ENCODE measurements at places on chromosomes 4 and X. TPM values are rescaled to one million over a fixed set of nuclear protein-coding genes. Genes with fewer than 3 reads are reported as not detected.
A peak's percentile ranks its signal among the peaks of the same experiment; 100 is the strongest.

GRCh38 chr4:165204462-165204830 is 2.9 kb upstream of the KLHL2 start:
- DNase-seq: no peak

DNA sequence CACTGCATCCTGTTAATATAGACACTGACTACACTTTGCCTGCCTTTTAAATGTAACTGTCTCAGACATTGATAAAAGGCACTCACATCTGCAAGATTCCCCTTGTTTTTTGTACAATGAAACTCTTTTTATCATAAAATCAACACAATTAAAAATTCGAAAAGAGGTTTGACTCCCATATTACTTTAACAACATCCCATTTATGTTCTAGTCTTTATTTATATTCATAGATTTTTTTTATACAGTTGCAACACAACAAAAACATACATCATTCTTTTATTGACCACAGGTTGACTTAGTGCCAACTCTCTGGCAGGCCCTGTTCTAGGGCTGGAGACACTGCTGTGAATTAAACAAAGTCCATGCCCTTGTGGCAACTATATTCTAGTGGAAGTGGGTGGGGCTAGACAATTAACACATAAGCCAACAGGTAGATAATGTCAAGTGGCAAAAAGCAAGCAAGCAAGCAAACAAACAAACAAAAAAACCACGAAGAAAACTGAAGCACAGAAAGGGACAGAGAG is 36.8 kb downstream of the ANK2 start:
- DNase-seq: no peak

- no peak for DNase-seq
These were observed 1165.9 kb upstream of the TENM3 start for GRCh38 chr4:181077341-181077740.

DNA sequence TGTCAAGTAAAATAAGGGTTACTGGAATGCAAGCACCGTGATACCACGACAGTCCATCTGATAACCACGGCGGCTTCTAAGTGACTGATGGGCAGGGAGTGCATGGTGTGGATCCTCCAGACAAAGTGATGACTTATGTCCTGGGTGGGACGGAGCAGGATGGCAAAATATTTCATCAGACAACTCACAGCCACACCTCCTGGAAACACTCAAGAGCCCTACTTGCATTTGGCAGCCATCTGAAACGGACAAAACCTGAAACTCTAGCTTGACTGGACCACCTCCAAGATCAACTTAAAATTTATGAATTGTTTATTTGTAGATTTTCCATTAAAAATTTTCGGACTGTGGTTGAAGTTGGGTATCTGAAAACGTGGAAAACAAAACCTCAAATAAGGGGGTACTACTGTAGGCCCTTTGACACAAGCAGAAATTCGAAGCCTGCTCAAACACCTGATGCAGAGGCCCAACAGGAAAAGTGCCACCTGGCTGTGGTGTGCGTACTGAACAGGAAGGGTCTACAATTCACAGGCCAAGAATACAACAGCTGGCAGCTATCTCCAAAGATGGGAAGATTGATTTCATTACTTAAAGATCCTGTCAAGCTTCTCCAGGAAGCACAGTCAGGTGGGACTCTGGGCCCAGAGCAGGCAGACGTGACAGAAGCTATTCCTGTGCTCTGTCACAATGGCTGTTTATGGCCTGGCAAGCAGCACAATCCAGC is 26.0 kb downstream of the LRIT3 start:
- no peak for DNase-seq

GRCh38 chr4:99615170-99615820 is 40.7 kb downstream of the MTTP start:
- no peak for DNase-seq

DNA sequence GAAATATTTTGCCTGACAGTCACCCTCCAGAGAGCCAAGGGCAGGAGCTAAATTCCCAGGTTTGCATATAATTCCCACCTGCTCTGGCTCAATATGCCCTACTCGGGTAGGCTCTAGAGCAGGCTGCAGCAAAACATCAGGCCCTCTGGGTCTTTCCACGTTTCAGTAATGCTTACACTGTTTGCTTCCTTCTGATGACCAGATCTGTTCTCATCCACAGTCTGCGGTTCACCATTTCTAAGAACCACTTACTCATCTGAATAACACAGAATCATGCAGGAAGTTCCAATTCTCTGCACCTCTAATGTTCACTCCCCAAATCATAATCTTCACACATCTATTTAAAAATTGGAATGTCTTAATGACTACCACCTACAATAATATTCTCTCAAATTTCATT is 141.4 kb downstream of the PPP3CA start:
- no peak for DNase-seq

GRCh38 chr4:77398256-77398655 is 207.4 kb upstream of the CXCL13 start:
- DNase-seq: no peak

DNA sequence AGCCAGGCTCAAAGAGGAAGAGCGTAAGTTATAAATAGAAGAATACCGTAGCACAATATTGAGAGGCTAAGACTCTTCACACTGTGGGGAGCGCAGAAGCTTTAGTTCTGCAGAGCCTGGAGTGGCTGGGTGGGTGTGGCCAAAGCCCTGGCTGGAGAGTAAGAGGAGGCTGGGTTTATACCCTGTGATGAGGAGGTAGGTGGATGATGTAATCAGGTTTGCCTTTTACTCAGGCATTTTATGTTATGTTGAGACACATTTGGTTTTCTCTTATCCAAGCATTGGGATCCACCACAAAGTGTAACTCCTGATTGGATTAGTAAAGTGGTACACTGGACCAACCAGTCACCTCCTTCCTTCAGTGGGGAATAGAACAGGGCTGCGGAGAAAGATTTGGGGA is 13.9 kb downstream of the CDS1 start:
- DNase-seq: no peak

GRCh38 chr4:52997132-52997416 is 135.0 kb downstream of the RASL11B start:
- DNase-seq: no peak

DNA sequence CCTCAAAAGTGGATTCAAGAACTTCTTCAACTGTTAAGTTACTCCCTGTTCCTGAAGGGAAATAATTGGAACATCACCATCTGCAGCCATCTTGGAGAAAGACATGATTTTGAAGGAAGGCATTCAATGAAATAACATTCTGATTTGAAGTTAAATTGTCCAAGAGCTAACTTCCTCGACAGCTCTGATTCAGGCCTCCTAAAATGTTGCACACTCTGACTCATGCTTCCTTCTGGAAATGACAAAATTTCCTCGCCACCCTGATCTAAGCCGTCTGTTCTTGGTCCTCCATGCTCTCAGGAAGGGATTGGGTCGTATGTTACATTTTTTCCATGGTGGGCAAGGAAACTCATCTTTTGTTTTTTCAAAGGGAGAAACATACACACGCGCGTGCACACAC is 496.9 kb upstream of the DIPK2B start:
- peak; percentile 44 for DNase-seq

DNA sequence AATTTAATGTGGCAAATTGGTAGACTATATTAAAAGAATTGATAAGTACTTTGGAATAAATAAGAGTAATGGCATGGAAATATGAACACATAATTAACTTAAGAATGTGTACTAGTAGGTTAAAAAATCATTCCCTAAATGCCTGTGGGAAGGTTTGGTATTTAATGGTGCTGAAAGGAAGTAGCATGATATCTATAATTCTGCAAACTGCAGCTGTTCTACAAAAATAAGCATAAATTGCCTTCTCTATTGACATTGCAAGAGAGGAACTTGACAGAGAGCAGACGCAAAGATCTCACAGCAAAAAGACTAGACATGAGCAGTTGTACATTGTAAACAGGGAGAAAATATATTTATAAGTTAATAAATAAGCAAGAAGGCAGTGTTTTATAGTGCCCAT is 752.5 kb upstream of the PCDH10 start:
- DNase-seq: no peak

DNA sequence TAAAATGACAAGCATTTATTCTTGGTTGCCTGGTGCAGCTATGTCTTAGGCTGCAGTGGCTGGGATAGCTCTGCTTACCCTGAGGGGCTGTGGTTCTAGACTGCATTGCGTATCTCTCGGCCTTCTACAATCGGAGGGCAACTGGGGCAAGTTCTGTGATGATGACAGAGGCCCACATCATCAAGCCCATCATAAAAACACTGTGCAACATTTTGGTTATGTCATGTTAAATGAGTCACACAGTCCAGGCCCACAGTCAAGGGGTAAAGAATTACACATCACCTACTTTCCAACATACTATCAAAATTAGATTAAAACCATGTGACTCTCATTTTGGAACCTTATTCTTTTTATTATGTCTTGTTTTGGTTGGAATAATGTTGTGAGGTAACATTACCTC is 120.2 kb upstream of the GUCY1A1 start:
- DNase-seq: no peak

GRCh38 chr4:175971388-175972179 is 94.1 kb upstream of the WDR17 start:
- no peak for DNase-seq

DNA sequence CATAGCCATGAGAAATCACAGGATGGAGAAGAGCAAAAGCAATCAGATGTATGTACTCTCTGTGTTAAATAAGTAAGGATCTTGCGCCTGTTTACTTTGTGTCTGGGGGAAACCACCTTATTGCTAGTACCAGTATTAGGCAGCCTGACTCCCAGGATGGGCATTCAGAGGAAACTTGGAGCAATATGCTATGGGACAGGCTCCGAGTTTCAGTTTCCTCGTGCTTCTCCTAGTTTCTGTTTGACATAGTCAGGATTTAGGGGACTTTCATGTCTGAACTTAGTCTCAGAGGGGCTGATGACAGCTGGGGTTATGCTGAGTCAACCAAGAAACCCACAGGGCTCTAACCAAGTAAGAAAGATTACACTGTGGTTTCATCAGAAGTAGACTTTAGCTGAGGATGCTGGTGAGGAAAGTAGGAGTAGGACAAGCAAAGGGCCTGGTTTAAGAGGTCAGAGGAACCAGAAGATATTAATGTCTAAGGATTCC is 13.5 kb downstream of the NSUN7 start:
- no peak for DNase-seq

GRCh38 chr4:16916719-16917337 is 18.4 kb upstream of the LDB2 start:
- DNase-seq: peak; percentile 72

GRCh38 chrX:102155806-102156179 is at the start of gene BEX5:
TSS of gene BEX5 (minus strand) at chrX:102155977. CDS start at chrX:102154265, 1,712 bp downstream.
- no peak for DNase-seq

DNA sequence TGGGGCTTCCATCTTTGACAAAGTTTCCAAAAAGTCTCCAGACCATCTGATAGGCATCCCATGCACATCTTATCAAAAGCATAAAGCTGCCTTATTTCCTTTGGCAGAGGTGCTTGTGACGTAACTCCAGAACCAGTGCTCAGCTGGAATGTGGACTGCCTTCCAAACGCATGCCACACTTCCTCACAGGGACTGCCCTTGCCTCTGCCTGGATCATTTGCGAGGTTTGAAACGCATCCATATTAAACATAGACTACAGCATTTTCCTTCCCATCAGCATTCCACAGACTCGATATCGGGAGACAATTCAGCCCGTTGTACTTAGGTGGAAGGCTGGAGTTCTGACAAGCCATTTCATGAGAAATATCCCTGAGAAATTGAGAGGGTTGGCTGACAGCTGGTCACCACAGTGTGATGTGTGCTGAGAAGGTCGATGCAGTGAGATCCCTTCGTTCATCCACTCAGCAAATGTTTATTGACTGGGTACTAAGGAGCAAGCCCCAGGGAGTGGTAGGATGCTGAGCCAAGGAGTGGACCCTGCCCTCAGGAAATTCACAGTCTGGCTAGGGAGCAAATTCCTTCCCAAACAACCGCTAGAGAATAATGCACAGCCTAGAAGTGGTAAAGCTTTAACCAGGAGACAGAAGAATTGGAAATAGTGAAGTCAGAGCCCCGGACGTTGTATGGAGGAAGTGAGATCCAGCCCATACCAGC is 376.0 kb downstream of the BCOR start:
- no peak for DNase-seq

DNA sequence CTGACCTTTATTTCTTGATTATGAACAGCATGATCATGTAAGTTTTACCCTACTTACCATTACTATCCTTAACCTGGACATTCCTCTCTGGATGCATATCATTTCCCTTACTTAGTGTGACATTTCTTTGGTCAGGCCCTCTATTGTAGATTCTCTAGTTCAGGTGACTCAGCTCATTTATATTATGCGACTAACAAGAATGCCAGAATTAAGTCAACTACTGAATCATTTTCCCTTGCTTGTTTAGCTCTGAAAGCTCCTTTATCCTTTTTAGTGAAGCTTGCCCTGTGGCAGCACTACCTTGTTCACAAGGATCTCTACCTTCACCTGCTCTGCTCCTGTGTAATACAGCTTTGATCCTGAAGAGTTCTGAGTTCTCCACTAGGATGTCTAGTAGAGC is 15.1 kb upstream of the UGT2B17 start:
- DNase-seq: no peak

GRCh38 chr4:107893171-107894137 is 37.9 kb upstream of the CYP2U1 start:
- no peak for DNase-seq

GRCh38 chrX:123990169-123990568 is 28.7 kb downstream of the STAG2 start:
- no peak for DNase-seq

GRCh38 chrX:57178605-57179004 is 41.4 kb upstream of the SPIN2A start:
- no peak for DNase-seq

- DNase-seq: no peak
These were observed 127.3 kb downstream of the DCHS2 start for GRCh38 chr4:154364066-154364845.

- peak; percentile 72 for DNase-seq
These were observed 6.6 kb downstream of the PF4V1 start for GRCh38 chr4:73859614-73860088.

Gene GDI1
- 178 TPM for total RNA-seq

Gene ALG13
- total RNA-seq: 27.8 TPM

Gene RTL5
- 1.8 TPM for total RNA-seq

Gene HEPH
- total RNA-seq: 5.8 TPM

Gene UNC5C
- 0.03 TPM for total RNA-seq

Gene MAGEE2
- not detected for total RNA-seq

Gene TNMD
- not detected for total RNA-seq

Gene KANTR
- 5.1 TPM for total RNA-seq

Gene STPG2
- total RNA-seq: not detected

Gene CACNA1F
- total RNA-seq: not detected

Gene SPRY1
- 0.06 TPM for total RNA-seq

Gene SPATA18
- 0.11 TPM for total RNA-seq

Gene MAGEA8
- not detected for total RNA-seq

Gene GPR50
- not detected for total RNA-seq

Measured in SJSA1 (cell line).